ENCODE measurements at places on chromosomes 6 and 20.

GRCh38 chr6:11788043-11788442, 9.4 kb upstream of the ADTRP start:
- no peak for DNase-seq

DNA sequence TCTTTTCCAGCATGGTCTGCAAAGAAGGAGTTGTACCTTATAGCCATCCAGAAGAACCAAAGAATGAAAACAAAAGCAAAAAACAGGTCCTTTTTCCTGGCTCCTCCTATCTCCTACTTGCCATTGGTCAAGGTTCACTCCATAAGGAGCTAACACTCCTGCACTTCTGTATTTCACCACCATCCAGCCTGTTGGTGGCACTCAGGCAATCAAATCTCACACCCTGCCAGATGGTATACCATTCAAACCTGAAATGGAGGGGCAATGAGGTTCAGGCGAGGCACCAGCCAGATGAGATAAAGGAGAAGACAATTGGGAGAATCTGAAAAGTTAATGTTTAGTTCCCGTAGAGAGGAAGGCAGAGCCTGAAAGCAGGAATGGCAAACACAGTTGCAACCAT, 203.8 kb downstream of the ALDH8A1 start:
- no peak for DNase-seq

- no peak for DNase-seq
Observed at GRCh38 chr6:79984261-79984660, 20.2 kb upstream of the TTK start.

DNA sequence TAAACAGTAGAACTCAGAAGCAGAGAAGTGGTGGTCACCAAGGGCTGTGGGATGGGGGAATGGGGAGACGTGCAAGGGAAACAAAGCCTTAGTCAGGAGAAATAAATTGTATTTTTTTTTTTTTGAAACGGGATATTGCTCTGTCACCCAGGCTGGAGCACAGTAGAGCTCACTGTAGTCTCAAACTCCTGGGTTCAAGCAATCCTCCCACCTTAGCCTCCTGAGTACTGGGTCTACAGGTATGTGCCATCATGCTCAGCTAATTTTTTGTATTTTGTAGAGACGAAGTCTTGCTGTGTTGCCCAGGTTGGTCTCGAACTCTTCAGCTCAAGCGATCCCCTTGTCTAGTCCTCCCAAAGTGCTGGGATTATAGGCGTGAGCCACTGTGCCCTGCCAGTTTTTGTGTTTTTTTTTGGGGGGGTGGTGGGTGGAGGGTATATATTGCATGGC, 3.4 kb downstream of the HSPA1B start:
- DNase-seq, result no peak

DNA sequence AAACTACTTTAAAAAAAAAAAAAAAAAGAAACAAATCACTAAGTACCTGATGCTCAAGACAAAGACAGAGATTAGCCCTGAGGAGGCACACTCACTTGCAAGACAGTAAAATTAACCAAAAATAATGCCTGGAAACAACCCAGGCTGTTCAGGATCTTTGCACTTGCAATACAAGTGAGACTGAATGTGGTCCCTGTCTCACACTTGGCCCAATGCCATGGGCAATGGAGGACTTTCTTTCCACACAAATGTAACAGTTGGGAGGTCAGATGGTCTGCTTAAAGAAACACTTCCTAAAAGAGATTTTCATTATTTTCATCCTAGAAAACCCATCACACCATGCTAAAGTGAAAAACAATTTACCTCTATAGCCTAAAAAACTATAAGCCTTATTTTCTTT, 16.2 kb downstream of the STAU1 start:
- no peak for DNase-seq

Measured in NCI-H2107 (cell line).